ENCODE measurements at places on chromosomes 7 and 10.

GRCh38 chr7:169276-170172 lies 22.8 kb upstream of the FAM20C start:
- no peak overlapping the region for H3K27ac ChIP-seq

- H3K27me3 ChIP-seq, result no peaks in the 10 kb centered on the region
- H3K4me1 ChIP-seq, result no peaks in the 10 kb centered on the region
- no peak overlapping the region for H3K4me3 ChIP-seq
- H3K36me3 ChIP-seq, result no peaks in the 10 kb centered on the region
- DNase-seq, result no peak
- H3K27ac ChIP-seq, result no peak overlapping the region
Measured at GRCh38 chr10:49287689-49288340, 11.2 kb upstream of the C10orf71 start.

GRCh38 chr10:102565793-102566192 lies 62.0 kb downstream of the SUFU start:
- H3K4me3 ChIP-seq, result no peak overlapping the region
- H3K4me1 ChIP-seq, result no peaks in the 10 kb centered on the region
- DNase-seq, result no peak
- no peaks in the 10 kb centered on the region for H3K36me3 ChIP-seq
- no peaks in the 10 kb centered on the region for H3K27me3 ChIP-seq

- H3K27ac ChIP-seq, result no peak overlapping the region
- no peak overlapping the region for H3K4me3 ChIP-seq
- DNase-seq, result no peak
- no peaks in the 10 kb centered on the region for H3K36me3 ChIP-seq
Measured at GRCh38 chr7:98423043-98423442, 22.2 kb upstream of the BAIAP2L1 start.

GRCh38 chr7:7516662-7517061 lies 19.0 kb downstream of the COL28A1 start:
- no peak overlapping the region for H3K4me3 ChIP-seq
- no peaks in the 10 kb centered on the region for H3K4me1 ChIP-seq
- H3K27me3 ChIP-seq, result no peaks in the 10 kb centered on the region
- H3K27ac ChIP-seq, result no peak overlapping the region
- no peak for DNase-seq

GRCh38 chr7:46162609-46163008 lies 241.5 kb upstream of the IGFBP3 start:
- no peaks in the 10 kb centered on the region for H3K27me3 ChIP-seq
- no peak for DNase-seq
- no peak overlapping the region for H3K27ac ChIP-seq
- peaks cover 13% of the 10 kb centered on the region for H3K4me1 ChIP-seq
- no peak overlapping the region for H3K4me3 ChIP-seq
